ENCODE measurements at places on chromosomes 2 and 18.

GRCh38 chr18:63303547-63303946 is 16.0 kb downstream of the BCL2 start:
- no peak for DNase-seq

DNA sequence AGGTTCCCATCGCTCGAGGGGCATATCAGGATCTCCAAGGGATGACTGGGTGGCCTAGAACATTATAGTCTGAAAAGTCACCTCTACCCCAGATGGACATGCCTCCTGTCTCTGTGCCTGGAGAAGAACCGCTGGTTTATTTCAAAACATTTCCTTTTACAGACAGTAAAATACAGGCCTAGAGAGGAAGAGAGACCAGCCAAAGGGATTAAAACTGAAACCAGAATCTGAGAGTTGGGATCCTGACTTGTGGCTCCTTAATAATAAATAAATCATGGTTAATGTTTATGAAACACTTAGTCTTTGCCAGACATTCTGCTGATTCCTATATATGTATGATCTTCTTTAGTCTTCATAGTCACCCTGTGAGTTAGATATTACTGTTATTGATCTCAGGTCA is 153.7 kb downstream of the DDX1 start:
- DNase-seq, result no peak

GRCh38 chr2:191474464-191474863 is 203.5 kb upstream of the NABP1 start:
- no peak for DNase-seq

DNA sequence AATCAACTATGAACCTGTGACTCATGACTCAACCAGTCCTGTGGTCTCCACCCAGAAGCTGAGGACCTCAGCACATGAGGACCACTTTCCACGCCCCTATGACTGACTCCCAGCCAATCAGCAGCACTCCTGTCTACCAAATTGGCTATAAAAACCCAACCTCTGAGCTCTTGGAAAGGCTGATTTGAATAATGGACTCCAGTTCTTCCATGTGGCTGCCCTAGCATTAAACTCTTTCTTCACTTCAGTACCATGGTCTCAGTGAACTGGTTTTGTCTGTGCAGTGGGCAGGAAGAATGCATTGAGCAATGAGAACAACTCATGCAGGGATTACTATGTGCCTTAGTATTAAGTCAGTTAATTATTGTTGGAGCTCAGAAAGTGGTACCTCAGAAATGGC is 78.3 kb downstream of the CMPK2 start:
- DNase-seq, result no peak

GRCh38 chr18:33844232-33844631 is 266.2 kb downstream of the ASXL3 start:
- DNase-seq, result no peak

GRCh38 chr2:7773362-7774360 is 856.4 kb downstream of the RNF144A start:
- DNase-seq, result no peak

DNA sequence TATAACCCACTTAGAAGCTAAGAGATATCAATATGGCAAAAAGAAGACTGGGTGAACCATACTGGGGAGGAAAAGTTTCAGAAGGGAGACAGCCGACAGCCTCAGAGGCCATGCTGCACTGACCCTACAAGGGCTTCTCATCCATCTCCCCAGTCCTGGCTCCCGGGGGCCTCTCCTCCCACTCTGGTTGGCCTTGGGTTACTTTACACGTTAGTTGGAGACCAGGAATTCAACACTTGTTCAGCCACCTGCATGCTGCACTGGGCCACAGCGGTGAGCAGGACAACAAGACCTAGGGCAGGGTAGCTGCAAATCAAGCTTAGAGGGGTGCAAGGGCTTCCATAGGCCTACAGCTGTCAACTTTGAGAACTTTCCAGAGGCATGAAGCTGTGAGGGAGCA is 28.6 kb upstream of the IL1R2 start:
- no peak for DNase-seq

DNA sequence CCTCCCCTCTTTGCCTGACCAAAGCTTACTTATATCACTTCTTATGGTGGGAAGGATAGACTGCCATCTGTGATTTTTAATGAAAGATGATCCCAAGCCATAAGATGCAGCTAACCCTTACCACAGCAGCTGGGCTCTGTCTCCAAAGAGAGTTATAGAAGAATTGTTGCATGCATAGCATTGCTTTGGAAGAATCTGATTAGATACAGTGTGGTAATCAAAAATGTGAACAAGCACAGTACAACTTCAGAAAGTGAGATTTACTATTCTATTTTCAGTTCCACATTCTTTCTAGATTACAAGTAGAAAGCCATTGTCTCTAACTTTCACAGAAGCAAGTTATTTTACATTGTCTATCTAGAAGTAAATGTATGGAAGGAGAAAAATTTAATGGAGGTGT is 129.0 kb upstream of the ACVR2A start:
- DNase-seq, result no peak
